Stimulated activated CD4-positive, alpha-beta T cell treated with anti-CD3 and anti-CD28 coated beads, TNF-alpha, amount 100 ng/mL, for 1 hour (primary cell): ENCODE measurements at places on chromosomes 1 and 21.

DNA sequence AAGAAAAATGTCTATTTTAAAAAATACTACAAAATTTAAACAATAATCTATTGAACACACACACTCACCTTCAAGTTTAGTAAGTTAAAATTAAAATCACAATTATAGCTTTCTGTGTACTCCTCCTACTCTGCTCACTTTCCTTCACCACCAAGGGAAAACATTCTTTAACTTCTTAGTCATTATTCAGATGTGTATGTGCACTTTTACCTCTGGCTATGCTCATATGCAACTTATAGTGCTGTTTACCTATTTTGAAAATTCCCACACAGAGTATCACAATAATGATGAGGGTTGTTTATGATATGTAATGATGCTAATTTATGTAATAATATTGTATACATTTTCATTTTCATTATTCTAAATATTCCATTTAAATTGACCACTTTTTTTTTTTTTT is 661.4 kb downstream of the MRPL39 start:
- DNase-seq: no peak

DNA sequence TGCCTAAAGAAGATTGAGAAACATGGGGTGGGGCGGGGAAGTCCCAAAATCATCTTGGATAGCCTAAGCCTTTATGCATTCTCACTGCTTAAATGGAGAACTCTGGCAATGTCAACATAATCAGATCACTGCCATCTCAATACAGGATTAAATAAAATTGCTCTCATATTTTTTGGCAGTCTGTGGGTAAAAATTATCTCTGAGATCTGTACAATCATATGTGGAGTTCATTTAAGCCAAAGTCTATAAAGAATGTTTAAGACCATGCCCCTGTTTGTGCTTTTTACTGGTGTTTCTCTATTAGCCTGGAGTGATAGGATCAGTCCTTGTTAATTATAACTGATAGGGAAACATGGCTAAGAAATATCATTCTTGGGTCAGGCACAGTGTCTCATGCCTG is 136.3 kb downstream of the GPR52 start:
- no peak for DNase-seq

DNA sequence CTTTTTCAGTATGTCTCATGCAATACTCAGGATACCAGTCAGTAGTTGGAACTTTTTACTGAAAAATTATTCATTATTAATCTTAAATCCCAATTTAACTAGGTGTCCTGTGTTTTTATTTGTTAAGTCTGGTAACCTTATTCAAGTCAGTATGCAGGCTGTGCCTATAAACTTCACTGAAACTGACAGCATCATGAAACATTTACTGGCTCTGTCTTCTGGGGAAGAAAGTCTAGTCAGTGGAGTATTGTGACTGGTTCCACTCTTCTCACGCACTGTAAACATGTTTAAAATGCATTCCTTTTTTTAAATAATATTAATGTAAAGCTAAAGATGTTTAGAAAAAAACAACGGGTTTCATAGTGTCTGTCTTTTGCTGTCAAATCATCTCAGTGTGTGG is 739.7 kb downstream of the LTN1 start:
- DNase-seq: no peak

- DNase-seq: no peak
Observed at GRCh38 chr1:226820941-226821718, 49.3 kb upstream of the PSEN2 start.

DNA sequence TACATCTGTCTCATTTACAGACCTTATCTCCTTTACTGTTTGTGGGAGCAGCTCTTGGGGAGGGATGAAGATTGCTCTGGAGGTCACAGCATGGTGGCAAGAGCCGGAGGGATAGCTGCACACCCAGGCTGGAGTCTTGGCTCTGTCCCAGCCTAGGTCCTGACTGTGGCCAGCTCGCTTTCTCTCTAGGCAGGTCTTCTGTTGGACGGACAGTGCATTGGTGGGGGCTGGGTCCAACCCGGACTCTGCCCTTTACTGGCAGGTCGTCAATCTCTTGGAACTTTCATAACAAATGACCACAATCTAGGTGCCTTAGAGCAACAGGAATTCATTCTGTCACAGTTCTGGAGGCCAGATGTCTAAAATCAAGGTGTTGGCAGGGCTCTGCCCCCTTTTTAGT is 319.8 kb upstream of the C1orf174 start:
- DNase-seq: no peak

DNA sequence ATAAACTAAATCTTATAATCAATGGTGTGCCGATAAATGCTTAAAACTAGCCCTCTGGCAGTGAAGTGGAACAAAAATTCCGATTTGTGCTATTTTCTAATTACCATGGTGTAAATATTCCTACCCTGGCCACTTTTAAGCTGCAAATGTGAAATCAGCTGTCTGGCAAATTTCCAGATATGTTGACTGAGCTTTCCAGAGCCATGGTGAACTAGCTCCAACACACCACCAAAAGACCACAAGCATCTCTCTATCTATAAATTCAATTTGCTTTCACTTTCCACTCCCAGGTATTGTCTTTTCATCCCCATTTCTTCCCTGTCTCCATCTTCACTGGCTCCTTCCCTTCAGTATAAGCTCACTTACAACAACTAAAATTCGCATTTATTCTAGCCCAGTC is 152.3 kb upstream of the RGS18 start:
- DNase-seq: no peak

DNA sequence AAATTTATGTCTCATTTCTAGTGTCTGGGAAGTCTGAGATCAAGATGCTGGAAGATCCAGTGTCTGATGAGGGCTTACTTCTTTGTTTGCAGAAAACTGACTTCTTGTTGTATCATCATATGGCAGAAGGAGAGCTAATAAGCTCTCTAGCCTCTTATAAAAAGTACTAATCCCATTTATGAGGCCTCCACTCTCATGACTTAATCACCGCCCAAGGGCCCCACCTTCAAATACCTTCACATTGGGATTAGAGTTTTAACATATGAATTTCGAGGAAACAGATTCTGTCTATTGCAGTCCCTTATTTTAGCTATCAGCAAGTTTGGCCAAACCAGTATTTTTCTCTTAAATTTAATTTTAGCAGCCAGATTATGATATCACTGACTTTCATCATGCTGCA is 150.2 kb upstream of the TMPRSS15 start:
- no peak for DNase-seq

DNA sequence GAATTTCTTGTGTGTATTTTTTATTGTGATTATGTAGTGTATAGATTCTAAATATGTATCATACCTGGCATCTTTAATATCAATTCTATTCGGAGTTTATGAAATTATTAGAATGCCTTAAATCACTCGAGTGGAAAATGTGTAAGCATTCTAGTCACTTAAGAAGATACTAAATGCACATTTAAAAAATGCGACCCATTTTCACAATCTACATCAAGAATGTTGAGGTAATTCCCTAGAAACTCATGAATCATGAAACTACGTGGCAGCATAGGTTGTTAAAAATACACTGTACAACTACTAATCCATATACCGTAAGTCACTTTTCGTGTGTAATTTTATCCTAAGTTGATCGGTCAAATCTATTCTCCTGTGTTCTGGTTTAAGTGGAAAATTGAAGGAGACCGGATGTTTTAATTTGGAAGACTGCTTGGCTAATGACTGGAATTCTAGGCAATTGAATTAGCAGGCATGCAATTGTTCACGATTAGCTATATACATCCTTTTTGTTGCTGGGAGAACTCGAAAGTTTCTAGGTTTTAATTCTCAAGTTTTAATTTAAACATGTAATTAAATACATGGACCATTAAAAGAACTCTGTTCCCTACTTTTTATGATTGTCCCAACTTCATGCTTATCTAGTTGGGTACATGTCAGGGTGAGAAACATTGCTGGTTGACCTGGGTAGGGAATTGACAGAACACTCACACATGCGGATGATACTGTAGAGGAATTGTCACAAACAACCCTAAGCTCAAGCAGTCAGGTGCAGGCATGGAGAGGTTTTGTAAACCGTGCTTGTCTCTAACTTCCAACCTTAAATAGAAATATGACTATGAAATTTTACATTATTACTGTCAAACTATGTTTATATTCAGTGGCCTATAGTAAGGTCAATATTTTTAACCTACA is 6.6 kb downstream of the ZBTB18 start:
- DNase-seq: no peak

GRCh38 chr1:41671116-41671755 is 186.8 kb upstream of the EDN2 start:
- no peak for DNase-seq

DNA sequence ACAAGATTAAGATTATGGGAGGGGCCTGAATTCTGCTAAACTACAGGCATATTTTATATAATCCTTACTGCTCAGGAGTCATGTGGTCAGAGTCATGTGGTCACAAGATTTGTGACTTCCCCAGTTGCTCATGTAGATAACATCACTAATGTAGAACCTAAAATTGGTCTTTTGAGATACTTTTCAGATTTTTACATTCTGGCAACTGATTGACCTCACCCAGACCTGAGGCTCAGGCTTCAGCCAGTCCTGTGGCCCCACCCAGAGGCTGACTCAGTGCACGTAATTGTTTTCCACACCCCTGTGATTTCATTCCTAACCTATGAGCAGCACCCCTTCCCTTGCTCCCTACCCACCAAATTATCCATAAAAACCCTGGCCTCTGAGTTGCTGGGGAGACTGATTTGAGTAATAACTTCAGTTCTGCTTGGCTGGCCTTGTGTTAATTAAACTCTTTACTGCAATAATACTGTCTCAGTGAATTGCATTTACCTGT is 41.7 kb upstream of the ZNF326 start:
- peak; percentile 4 for DNase-seq

- DNase-seq: no peak
Observed at GRCh38 chr1:64543831-64544230, 73.9 kb downstream of the CACHD1 start.

DNA sequence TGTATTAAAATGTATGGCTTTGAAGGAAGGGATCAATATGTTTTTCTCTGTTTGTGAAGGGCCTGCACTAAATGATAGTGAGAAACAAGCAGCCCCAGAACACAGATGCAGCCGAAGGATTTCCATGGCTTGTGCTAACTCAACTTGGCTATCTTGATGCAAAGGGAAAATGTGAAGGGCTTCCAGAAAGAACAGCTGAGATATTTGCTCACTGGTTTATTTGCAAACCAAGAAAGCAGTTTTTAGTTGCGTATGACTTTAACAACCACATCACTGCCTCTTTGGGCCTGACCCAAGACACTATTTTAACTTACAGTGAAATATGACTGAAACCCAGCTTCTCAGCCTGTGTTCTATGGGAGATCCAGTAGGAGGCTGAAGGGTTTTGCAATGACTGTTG is 369.9 kb downstream of the SETD4 start:
- no peak for DNase-seq

- DNase-seq: no peak
Observed at GRCh38 chr1:88321706-88322105, 362.4 kb upstream of the PKN2 start.

DNA sequence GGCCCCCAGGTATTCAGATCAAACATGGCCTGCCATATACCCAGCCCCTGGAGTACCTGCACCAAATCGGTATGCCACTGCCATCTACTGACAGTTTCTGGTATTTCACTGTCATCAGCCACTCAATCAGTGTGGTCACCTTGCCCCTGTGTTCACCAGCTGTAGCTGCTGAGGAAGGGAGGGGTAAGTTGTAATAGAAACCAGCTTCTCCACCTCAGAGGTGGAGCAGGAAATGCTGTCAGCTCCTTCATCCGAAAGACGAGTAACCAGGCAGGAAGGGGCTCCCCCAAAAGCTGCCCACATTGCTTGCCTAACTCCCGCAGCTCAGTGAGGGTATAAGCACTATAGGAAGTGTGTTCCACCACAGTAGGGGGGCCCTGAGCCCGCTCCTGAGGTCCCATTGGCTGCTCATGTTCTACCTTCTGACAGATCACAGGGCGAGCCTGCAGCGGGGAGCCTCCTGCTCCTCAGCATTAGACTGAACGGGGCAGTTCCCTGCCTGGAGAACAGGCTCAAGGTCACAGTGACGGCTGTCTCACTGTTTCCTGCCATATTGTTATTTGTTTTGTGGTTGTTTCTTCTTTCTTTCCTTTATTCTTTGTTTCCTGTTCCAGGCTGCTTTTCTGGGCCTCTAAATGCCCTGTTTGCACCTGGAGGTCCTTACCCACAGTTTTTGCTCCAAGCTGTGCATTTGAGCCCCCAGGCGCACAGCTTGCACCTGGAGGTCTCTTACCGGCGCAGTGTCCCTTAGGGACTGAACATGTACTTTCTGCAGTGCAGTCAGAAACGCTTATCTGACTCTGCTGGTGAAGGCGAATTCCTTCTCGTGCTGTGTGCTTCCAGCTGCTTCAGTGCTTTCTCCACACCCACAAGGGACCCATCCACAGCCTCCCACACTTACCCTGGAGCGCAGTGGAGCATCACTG is 1638.3 kb downstream of the MRPL39 start:
- peak; percentile 28 for DNase-seq

GRCh38 chr1:168410464-168410863 is 129.8 kb downstream of the TBX19 start:
- DNase-seq: no peak

- DNase-seq: no peak
Observed at GRCh38 chr1:10833630-10834557, 37.4 kb upstream of the CASZ1 start.

- no peak for DNase-seq
Observed at GRCh38 chr1:38088366-38088765, 41.8 kb upstream of the POU3F1 start.

DNA sequence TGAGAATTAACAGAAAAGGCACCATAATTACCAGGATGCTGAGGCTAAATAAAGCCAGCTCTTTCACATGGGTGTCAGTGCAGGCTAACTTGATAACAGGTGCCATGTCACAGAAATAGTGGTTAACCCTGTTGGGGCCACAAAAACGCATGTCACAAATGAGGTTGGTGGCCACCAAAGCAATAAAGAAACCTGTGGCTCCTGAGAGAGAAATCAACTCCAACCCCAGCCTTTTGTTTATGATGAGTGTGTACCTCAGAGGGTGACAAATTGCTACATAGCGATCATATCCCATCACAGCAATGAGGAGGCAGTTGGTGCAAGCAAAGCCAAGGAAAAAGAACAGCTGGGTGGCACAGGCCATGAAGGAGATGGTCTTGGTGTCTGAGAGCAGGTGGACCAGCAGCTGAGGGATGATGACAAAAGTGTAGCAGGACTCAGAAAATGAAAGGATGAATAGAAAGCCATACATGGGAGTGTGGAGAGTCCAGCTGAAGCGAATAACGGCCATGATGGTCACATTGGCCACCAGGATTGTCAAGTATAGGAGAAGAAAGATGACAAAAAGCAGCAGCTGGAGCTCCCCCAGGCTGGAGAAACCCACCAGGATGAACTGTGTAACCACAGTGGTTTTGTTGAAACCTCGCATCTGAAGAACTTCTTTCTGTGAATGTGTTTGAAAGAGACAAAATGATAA is at the start of gene OR10T2:
Gene OR10T2 (minus strand): TSS at position 649 of the 697 bp plus-strand sequence. CDS start 0 bp downstream, at position 649.
- DNase-seq: no peak
